Tibial nerve (tissue), 4 donors: ENCODE measurements at places on chromosomes 5 and 9. TPM values are rescaled to one million over a fixed set of nuclear protein-coding genes. Genes with fewer than 3 reads are reported as not detected.
A peak's percentile ranks its signal among the peaks of the same experiment; 100 is the strongest.

- DNase-seq: no peak
Measured at GRCh38 chr5:127801751-127802476, 98.7 kb downstream of the CCDC192 start.

- DNase-seq: no peak
Measured at GRCh38 chr9:135376511-135377265, 102.9 kb upstream of the PPP1R26 start.

GRCh38 chr9:136045595-136046553 lies 49.2 kb downstream of the NACC2 start:
- DNase-seq: no peak

DNA sequence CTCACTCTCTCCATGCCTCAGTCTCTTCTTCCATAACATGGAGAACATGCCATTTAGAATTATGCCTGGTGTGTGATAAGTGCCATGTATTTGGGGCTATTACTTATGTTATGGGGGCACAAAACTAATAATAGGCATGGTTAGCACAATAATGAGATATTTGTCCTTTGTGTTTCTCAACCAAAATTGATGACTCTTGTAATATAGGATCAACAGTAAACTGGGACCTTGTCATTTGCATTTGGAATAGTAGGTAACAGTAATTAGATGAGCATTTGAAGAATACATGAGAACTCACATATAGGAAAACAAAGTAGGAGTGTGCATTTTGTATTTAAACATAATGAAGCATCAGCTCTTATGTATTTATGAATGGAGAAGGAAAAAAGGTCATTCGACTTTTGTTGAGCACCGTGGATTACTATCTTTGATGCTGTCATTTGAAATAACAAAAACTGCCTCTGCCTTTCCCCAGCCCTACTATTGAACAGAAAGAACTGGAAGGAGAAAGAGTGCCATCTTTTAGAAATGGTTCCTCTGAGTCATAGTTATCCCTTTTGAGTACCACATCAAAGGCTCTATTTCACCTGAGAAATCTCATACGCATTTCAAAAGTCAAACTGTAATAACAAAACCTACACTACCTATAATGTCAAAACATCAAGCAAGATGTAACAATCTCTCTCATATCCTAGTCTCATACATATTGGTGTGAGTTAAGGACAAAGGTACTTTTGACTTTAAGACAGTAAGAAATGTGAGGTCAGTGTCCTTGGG lies 655.2 kb downstream of the PDE4D start:
- no peak for DNase-seq

DNA sequence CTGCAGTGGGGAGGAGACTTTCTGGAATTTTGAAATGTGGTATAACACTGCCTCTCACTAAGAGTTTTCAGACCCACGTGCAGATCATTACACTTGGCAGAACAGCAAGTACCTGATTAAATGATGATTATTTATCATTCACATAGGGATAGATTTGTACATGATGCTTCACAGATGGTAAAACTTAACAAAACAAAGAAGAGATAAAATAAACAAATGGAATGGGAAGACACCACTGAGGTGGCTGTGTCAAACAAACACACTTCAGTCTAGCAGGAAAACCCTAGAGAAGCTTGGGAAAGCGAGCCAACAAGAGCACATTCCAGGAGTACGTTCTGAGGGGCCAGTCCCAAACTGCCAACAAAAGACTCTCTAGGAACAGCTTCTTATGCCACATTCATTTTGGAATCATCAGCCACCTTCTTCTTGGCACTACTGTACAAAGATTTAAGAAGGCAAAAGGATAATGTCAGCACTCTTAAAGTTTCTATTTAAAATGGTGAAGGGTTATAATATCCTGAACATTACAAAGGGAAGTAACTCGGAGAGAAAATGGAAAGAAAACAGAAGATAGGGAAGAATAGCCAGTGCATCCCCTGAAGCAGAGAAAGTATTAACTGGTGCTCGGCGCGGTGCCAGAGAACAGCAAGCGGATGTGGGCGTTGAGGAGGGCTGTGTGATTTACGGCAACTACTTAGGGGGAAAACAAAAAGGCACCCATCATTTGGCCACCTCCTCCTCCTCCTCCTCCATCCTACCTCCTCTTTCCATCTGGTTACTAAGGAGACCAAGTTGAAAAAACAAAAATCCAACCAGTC lies 1.6 kb downstream of the MED27 start:
- DNase-seq: peak; percentile 17

GRCh38 chr9:87375397-87376073 lies 122.1 kb upstream of the DAPK1 start:
- no peak for DNase-seq

DNA sequence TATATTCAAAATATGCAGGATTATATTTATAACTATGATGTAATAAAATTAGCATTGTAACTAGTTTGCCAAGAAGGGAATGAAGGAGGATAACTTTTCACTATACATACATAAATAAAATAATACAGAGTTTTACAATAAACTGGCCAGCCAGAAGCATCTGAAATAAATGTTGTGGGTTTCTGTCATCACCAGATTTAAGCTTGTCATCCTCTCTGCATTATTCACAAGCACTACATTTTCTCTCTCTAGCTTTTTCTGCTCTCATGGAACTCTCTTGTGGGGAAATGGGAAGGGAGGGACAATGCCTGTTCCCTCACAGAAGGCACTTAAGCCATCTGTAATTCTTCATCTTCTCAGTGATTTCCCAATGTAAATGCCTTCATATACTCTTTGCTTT lies 626.8 kb downstream of the SEMA5A start:
- DNase-seq: no peak

SV2C gene
- 0.87 TPM for total RNA-seq

TAF1L gene
- total RNA-seq: not detected

MCTP1 gene
- total RNA-seq: 50.4 TPM
